ENCODE measurements at places on chromosomes 7 and 10. TPM values are rescaled to one million over a fixed set of nuclear protein-coding genes. Genes with fewer than 3 reads are reported as not detected.

The SLC26A4 gene
- not detected for total RNA-seq

The C7orf33 gene
- not detected for total RNA-seq

DNA sequence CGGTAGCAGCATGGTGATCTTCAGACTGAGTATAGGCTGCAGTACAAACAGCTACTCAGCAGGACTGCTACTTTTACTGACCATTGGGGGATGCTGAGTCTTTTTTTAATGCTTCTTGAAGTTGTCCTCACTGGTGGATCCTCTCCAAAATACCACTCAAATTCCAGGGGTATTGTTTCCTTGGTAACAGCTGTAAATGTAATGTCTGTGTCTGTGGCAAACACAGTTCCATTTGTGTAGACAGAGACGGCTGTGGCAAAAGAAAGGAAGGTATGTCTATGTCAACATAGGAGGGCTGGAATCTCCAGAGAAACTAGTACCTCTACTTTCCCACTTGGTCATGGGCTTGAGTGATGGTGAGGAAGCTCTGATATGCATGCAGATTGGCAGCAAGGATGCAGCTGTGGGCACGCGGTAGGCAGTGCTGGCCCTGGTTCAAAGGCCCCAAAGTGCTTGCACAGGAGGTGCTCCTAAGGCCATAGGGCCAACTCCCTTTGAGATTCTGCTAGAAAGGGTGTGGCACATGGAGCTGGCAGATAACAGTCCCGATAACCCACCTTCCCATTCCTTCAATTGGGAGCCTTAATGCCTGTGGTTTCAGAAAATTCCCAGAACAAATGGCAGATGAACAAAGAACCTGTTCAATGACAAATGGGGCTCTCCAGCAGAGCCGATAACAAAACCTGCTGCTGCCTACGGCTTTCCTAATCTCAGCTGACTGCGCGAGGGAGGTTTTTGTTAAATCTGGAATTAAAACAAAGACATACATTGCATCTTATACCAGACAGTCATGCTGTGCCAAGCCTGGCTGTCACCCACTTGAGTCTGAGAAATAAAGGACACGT is 43.0 kb downstream of the PKD1L1 start:
- DNase-seq = no peak

DNA sequence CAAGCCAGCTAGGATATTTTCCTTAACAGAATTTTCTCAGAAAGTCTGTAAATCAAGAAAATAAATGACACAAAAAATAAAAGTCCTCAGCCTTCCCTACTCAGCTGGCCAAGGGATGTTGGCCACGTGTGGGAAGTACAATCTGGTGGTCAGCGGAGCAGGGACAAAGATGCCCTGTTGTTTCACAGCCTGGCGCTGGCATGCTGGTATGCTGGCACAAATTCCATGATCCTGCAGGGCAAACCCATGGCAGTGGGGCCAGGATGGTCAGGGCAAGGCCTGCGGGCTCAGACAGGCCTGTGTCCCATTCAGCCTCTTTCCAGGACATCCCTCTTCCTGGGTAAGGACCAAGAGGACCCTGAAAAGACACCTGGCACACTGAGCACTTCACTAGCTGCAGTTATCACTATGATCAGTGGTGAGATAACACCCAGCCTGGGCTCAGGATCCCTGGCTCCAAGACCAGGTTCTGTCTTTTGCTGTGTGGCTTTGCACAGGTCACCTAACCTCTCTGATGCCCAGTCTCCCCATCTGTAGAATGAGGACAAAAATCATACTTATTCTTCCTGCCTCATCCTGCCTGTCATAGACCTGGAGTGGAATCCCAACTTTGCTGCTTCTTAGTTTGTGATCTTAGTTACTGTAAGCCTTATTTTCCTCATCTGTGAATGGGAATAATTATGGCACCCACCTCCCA is 10.8 kb upstream of the HSPA12A start:
- DNase-seq = no peak

DNA sequence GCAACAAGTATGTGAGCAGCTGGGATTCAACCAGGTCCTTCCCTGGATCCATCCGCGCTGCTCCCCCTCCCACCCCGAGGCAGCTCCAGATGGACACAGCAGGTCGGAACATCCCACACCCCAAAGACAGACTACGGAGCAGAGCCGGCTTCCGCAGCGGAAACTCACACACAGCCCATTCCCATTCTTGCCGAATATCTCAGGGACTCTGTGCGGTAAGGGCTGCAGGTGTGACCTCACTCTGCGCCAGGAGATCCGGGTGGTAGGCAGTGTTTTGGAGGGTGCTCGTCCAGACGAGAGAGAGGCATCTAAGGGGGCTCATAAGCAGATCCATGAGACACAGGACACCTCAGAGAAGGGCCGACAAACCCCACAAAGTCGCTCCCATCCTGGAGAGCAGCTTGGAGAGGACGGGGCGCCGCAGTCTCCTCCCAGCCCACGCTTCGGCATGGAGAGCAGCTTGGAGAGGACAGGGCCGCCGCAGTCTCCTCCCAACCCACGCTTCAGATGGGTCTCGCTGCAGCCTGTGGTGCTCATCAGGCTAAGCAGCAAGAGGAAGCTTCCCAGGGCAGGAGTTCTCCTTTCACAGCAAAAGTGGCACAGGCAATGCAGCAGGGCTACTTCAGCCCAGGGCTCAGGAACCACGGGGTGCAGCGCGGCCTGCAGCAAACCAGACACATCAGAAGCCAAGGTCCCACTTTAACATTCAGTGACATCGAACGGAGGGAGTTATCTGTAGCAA is 179.9 kb downstream of the DIP2C start:
- no peak for DNase-seq

Measured in left lobe of liver (tissue), 2 donors.